DMS153 (cell line): ENCODE measurements at places on chromosomes 3 and 15.

GRCh38 chr3:28267984-28268849 lies 26.8 kb downstream of the CMC1 start:
- no peak for DNase-seq

DNA sequence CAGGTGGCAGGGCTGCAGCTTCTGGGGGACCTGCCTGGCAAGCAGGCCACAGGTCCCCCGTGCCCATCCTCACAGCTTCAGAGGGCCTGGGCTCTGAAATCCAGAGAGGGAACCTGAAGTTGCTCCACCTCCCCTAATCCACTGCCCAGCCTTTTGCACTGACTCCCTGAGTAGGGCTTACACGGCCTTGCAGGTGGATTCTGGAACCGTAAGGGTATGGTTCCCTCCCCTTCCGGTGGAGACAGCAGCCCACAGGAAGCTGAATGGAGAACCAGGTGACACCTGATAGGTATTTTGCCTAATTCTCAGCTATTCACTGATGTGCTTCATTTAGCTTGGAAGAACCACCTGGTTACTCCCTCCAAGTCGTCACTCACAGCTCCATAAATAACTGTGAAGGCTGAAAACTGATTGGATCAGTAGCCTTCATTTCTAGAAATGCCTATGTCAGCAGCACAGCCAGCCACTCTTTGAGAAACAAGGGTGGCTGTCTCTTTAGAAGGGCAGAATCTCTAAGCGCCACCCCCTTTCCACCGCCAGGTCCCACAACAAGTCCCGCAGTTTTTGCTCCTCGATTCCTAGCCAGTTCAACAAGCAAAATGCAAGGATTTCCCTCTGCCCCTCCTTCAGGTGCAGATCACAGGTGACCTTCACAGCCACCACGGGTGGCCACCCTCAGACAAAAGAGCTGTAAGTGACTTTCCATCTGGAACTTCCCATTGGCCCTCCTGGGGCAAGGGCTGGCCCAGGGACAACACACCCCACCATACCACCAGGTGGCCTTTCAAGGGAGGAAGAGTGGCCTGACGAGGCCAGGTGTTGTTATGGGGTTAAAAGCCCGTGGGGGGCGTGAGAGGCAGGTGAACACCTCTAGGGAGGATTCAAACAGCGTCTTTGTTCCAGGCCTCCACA lies 112.9 kb downstream of the SEC22A start:
- DNase-seq, result peak; percentile 25

GRCh38 chr15:98666441-98666840 lies 18.1 kb downstream of the IGF1R start:
- DNase-seq, result no peak

DNA sequence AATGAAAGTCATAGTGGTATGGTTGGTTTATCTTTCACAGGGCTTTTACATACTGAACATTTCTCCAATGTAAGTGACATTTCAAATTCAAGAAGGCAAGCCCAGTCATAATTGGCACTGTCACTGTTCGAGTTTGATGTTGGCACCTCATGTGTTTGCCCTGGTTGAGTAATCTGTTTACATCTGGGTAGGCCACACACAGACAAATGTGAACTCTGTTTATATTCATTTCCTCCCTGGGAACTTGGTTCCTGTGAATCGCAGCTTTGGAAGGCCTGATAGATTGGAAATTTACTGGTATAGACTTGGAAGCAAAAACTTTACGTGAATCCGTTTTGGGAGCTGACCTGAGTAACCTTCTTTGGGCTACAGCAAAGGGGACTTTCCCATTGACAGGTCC lies 395.2 kb upstream of the AZI2 start:
- no peak for DNase-seq

GRCh38 chr3:61452535-61453090 lies 108.8 kb upstream of the PTPRG start:
- DNase-seq, result no peak

DNA sequence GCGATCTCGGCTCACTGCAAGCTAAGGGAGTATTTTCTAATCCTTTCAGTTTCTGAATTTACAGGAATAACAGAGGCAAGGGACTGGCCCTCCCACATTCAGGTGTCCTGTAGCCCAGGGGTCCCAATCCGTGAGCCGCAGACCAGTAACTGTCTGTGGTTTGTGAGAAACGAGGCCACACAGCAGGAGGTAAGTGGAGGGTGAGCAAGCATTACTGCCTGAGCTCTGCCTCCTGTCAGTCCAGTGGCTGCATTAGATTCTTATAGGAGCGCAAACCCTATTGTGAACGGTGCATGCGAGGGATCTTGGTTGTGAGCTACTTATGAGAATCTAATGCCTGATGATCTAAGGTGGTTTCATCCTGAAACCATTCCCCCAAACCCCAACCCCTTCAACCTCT lies 5.0 kb upstream of the IL17RC start:
- DNase-seq, result no peak

DNA sequence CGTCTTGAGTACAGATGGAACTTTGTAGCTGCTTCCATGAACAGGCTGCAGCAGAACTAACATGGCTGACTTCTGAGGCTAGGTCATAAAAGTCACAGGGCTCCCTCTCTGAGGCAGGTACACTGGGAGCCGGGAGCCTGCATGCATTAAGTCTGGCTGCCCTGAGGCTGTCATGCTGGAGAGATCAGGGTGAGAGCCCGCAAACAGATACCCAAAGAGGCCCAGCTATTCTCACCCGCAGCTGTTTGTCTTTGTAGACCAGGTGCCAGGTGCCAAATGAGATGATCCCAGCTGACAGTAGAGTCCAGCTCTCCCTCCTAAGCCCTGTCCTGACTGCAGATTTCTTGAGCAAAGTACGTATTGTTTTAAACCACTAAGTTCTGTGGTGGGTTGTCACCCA lies 8.6 kb upstream of the SLCO3A1 start:
- no peak for DNase-seq

DNA sequence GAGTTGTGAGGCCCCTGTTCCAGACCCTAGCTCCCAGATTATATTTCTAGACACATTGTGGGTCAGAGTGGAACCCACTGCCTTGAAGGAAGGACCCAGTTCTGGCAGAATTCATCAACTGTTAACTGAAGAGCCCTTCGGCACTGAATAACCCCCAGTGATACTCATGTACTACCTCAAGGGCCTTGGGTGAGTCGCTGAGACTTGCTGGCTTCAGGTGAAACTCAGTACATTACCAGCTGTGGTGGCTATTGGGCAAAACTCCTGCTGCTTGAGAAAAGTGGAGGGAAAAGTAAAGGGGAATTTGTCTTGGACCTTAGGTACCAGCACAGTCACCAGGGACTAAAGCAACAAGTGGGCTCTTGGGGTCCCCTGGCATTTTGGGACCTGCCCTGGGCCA lies 394.9 kb upstream of the EPHA3 start:
- no peak for DNase-seq
